ENCODE measurements at places on chromosomes 5 and 9.

DNA sequence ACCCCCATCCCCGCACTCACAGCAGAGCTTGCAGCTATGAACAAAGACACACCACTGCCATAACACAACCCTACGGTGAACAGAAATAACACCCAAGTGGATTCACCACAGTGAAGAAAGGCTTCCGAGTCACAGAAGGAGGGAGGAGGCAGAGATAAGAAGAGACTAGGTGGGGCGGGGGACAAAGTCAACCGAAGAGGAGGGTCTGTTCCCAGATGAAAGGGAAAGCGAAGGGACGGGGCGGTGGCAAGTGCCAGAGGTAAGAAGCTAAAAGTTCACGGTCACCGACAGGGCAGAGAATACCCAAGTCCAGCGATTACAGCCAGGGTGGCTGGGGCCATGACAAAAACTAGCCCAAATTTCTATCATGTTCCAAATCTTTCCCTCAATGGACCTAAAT lies 21.0 kb downstream of the EPB41L4B start:
- DNase-seq = no peak

GRCh38 chr5:96048763-96049162 lies 87.1 kb upstream of the ELL2 start:
- no peak for DNase-seq

DNA sequence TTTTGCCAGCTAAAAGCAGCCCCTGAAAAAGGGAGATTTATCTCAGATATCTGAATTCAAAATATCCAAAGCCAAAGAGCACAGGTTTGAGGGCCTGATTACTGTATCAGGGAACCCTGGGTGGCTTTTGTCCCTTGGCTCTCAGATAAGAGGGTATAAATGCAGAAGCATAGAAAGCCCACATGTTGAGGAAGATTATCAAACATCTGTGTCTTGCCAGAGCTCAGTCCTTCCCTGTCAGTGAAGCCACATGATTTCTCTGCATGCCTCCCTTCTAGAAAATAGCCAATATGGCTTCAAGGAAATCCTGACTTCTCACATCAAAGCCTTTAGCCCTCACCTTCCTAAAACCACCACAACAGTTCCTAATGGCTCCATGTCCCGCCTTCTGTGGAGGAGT lies 408.0 kb upstream of the DMAC1 start:
- no peak for DNase-seq

- no peak for DNase-seq
These were observed 42.6 kb upstream of the GFPT2 start for GRCh38 chr5:180395540-180396274.

DNA sequence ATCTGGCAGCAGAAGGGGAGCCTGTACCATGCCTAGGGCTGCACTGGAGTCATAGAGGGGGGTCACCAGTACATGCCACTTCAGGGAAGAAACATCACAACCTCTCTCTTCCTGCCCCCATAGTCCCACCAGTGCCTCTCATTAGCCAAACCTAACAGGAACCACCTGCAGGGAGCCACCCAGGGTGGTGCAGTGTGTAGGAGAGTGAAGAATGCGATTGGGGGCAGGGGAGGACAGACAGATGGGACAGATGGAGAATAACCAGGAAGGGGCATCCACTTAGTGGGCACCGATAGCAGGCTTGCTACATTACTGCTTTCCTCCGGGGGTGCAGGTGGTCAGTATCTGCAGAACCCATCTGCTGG lies 19.2 kb downstream of the DAPK1 start:
- DNase-seq = no peak

GRCh38 chr5:84487963-84488362 lies 103.3 kb upstream of the EDIL3 start:
- no peak for DNase-seq

DNA sequence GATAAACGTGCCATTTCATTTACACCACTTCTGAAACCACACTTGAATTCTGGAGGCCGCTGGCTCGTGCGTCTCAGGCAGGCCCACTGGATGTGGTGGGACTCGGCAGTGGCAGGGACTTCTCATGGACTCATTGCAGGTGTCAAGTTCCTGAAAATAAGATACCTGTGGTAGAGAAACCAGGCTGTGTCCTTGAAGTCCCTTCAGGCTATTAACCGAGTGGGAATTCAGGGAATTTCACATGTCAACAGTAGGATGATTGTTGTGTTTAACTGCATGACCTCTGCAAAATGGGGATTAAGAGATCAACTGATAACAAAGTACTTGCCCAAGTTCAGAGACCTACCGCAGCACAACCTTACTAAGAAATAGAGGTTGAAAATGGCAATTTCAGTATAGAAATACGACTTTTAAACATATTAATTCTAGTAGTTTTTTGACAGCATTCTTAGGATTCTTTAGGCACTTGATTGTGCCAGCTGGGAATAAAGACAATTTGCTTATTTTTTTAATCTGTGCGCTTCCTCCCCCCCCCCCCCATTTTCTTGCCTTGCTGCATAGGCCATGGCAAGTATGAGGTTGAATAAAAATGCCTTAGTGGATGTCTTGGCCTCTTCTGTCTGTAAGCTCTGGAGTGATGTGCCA lies 26.8 kb downstream of the TRIP13 start:
- no peak for DNase-seq

GRCh38 chr9:34633166-34633565 lies 4.3 kb upstream of the ARID3C start:
- no peak for DNase-seq

DNA sequence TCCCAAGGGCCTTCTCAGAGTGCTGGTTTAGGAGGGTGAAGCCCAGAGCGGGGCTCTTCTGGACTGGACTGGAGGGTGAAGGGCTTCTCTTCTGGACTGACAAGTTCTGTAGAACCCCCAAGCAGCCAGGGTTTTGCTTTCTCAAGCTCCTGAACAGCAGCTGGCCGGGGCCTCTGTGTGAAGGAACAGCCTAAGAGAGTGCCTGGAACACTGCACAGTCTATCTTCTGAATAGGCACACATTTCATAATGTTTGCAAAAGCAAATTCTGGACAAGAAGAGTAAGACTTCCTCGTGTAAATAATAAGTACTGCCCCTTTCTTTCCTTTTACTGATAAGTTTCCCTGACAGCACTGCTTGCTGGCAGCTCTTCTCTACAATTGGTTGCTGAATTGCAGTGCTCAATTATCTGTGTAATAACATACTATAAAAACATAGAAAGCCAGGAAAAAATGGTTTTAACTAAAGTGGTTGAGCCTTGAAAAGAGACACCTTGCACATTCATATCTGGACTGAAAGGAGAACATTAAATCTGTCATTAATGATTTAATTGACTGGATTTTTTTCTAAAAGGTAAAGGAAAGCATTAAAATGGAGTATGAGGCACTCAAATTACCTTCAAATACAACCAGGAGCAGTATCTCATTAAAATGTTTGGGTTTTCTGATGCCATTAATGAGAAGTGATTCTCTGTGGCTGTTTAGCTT lies 20.5 kb downstream of the MAST4 start:
- DNase-seq = no peak

DNA sequence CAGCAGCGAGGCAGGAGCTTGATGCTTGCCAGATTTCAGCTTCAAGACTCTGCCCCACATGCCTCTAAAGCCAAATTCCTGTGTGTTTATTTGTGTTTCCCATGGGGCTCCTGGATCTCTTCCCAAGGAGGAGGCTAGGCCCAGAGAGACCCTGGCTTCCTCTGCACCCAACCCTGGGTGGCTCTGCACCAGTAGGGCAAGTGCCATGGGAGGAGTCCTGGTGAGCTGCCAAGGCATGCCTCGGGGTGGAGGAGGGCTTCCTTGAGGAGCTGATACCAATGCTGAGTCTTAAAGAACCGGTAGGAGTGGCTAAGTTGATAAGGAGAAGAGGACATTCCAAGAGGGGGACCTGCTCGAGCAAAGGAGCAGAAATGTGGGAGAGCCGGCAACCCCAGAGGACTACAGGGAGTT lies 6.8 kb upstream of the TIFAB start:
- DNase-seq = no peak

DNA sequence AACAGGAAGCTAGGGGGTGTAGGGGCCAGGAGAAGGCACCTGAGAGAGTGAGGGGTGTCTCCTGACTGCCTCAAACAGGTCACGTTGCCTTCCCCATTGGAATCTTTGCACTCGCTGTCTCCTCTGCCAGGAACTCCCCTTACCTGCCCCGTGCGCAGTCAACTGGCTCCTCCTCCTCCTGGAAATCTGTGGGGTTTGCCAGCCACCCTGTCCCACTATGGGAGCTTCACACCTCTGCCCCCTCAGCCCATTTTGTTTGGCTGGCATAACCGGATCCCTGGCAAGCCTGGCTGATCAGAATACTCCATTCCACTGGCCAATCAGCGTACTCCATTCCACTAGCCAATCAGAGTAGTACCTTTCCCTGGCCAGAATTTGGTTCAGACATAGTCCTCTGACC lies 10.4 kb upstream of the SLC34A1 start:
- no peak for DNase-seq
